Left lung (tissue), 14 donors: ENCODE measurements at places on chromosomes 4 and X. TPM values are rescaled to one million over a fixed set of nuclear protein-coding genes. Genes with fewer than 3 reads are reported as not detected.

DNA sequence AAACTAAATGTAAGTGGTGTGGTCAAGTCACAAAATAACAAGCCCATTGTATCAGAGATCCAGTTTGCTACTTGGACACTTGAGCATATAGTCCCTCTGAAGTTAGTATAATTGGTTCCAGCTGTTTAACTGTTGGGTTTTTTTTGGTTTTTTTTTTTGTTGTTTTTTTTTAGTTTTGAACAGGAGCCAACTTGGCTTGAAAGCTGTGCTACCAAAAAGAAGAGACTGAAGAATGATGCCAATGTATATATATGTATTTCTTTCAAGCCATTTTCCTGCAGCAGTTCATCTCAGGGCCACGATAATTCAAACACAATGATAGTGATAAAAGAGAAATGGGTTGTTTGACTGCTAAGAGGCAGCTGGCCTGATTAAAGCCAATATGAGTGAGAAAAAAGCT is 138.3 kb downstream of the PCDH18 start:
- DNase-seq, result no peak

DNA sequence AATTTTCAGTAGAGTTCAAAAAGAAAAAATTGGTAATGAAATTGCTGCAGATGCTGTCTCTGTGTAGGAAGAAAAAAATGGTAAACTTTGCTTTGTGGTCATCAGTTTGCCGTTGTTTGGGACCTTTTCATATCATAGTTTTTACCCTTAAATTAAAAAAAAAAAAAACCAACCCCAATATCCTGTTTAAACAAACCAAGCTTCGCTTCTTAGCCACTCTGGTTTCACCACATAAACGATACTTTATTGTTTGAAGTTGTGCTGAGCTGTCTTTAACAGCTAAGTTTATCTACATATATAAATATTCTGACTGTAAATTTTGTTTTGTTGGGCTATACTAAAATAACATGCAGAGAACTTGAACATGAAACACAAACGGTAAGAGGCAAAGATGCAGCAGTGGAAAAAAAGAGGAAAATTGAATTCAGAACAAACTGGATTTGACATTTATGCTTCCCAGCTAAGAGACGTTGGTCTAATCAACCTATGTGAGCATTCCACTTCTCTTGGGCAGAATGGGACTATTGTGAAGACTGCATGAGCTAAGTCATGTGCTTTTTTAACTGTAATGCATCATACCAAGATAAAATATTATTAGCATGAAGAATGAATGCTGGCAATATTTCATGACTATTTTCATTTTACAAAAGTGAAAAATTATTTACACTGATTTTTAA is 15.7 kb upstream of the H2AZ1 start:
- DNase-seq, result no peak

Gene MAGEA10
- polyA plus RNA-seq, result not detected

DNA sequence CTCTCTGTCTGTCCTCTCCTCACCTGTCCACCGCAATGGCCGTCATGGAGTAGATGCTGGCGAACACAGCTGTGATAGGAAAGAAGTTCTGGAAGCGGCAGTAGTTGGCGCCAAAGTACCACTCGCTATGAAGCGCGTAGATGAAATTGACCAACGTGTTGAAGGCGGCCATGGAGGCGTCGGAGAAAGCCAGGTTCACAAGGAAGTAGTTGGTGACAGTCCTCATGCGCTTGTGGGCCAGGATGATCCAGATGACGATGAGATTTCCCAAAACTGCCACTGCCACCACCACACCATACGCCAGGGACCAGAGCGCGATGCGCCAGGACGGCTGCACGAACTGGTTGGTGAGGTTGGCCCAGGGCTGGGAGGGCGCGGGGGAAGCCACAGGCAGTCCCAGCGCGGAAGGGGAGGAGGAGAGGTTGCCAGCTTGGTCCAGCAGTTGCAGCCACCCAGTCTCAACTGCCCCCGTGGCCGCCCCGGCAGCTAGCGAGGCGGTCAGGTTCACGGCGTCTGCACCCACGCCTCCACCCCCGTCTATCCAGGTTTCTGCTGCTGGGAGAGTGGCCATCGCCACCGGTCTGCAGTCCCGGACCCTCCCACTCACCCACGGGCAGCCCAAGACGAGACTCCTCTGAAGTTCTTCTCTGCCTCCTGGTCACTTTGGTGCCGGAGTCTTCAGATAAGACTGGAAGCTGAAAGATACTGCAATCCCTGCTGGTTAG is 518 bp downstream of the TACR3 start:
- DNase-seq, result peak; percentile 52

Gene CCDC149
- polyA plus RNA-seq, result 22.8 TPM

Gene GPR50
- not detected for polyA plus RNA-seq

Gene HSD17B11
- polyA plus RNA-seq, result 75.5 TPM

Gene OTUD4
- 41.8 TPM for polyA plus RNA-seq

Gene IQCM
- not detected for polyA plus RNA-seq

DNA sequence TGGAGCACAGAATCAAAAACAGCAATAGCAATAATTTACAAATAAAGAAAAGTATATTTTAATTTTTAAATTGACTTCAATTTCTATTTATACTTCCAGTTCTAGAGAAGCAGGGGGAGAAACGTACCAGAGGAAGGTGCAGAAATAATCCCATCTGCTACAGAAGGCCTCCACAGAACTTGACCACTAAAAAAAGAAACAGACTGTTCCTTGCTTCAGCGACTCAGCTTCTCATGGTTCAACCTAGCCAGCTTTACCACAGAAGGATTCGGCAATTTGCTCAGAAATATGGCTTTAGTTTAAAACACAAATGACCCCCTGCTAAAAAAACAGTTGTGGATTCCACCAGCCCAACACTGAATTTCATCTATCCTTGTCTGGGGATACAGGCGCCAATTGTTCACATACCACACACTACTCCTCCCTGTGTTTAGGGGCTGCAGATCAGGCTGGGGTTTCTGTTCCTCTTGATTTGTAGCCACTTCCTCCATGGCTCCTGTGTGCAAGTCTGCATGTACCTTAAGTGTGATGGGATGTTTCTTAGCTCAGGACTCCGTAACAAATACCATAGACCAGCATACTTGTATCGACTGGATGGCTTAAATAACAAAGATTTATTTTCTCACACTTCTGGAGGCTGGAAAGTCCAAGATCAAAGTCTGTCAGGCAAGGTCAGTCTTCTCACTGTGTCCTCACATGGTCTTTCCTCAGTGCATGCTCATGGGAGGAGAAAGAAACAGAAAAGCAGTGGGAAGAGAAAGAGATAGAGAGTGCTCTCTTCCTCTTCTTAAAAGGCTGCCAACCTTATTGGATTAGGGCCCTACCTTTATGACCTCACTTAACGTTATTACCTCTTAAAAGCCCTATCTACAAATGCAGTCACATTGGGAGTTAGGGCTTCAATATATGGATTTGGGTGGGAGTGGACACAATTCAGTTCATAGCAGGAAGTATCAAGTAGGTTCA is 79.1 kb downstream of the AMOT start:
- DNase-seq, result no peak

Gene TEX11
- polyA plus RNA-seq, result not detected

DNA sequence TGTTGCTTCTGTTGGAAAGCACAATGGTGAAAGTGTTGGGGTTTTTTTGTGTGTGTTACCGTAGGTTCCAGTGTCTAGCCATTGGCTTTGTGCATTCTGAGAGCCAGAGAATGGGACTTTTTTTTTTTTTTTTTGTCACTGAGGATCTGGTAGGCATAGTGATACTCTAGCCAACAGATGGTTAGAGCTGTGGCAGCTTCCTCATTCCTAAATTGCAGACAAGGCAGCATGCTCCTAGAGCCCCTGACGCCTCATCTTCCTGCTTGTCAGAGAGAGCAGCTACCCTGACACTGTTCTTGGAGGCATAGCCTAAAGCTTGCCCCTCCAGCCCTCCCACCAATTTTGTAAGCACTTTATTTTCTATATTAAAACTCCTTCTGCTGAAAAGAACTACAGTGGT is 27.0 kb downstream of the ARHGEF9 start:
- no peak for DNase-seq

DNA sequence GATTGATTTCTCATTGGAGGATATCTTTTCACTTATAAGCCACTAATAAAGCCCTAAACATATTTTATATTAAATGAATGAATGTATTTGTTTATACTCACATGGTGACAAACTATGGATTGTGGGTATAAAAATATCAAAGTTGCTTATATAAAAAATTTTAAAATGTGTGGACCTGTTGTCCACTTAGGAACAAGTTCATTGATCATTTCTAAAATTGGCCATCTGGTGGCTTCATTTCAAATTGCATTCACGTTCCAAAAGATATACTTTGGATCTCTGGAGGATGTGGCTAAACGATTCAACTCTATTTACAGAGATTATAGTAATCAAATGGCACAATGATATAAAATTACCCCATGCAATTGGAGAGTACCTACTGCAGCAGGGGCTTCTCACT is 32.5 kb downstream of the FSTL5 start:
- DNase-seq, result no peak

Gene TSPAN6
- 117 TPM for polyA plus RNA-seq

- no peak for DNase-seq
These were observed 23.6 kb upstream of the VAMP7 start for GRCh38 chrX:155857561-155857960.

DNA sequence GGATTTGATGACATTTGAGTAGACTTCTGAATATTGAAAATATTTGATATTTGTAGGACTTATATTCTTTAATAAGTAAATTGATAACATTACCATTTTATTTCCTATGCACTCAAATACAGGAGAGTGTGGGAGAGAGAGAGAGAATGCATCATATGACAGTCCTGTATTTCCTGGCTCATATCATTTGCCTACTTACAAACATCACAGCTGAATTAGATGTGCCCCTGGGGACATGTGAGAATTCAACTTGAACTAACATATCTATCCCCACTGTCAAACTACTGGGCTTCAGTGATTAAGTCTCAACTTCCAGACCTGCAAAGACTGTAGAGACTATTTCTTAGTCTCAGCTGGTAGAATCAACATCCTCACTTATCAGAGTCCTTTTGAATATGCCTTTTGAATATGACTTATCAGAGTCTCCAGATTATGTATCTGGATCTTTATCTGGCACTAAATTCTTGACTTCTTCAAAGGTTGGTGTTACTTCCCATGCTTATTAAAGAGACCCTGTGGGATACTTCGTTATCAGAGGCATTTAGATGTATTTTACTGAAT is 75.5 kb downstream of the PABPC4L start:
- DNase-seq, result no peak

DNA sequence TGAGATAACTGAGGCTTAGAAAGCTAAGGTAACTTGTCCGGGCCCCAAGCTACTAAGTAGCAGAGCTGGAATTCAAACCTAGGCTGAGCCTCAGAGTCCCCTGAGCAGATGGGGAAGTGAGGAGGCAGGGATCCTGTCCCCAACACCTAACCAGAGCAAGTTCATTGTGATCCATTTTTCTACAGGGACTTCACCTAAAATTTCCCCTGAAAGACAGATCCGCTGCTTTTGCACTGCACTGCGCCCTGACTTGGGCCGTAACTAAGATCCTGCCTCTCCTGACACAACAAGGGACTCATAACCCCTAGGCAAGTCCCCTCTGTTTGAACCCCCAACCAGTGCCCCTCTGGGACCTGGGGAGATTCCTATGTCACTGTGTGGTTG is 25.6 kb upstream of the MTM1 start:
- DNase-seq, result no peak

- no peak for DNase-seq
These were observed 67.7 kb downstream of the SLC4A4 start for GRCh38 chr4:71406459-71406963.

DNA sequence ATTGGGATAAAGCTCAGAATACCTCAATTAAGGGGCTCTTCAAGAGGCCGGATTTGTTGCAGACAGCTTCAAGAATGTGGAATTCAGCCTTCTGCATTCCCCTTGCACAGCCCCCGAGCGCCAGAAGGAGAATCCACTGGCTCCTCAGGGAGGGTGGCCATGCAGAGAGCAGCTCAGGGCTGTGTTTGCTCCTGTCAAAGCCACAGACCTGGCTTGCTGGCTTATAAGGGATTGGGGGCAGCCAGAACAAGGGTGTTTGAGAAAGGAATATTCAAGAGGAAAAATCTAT is 36.8 kb downstream of the ING2 start:
- no peak for DNase-seq

- no peak for DNase-seq
These were observed 276.1 kb downstream of the PPARGC1A start for GRCh38 chr4:23613782-23614181.

Gene ART3
- polyA plus RNA-seq, result 0.15 TPM
